Endothelial cell of umbilical vein (primary cell): ENCODE measurements at places on chromosomes 13 and 19.

GRCh38 chr19:13807421-13808021 lies 12.3 kb downstream of the ZSWIM4 start:
- DNase-seq, result no peak

GRCh38 chr13:114334305-114335053 lies 20.2 kb downstream of the CHAMP1 start:
- DNase-seq, result no peak

GRCh38 chr13:40536443-40537113 lies 129.9 kb downstream of the FOXO1 start:
- peak; percentile 45 for DNase-seq

GRCh38 chr13:97414392-97414791 lies 19.6 kb upstream of the RAP2A start:
- DNase-seq, result no peak

GRCh38 chr19:12411893-12412292 lies 10.8 kb upstream of the ZNF799 start:
- DNase-seq, result no peak

- DNase-seq, result no peak
Measured at GRCh38 chr13:100941377-100942368, 267.1 kb upstream of the TMTC4 start.

DNA sequence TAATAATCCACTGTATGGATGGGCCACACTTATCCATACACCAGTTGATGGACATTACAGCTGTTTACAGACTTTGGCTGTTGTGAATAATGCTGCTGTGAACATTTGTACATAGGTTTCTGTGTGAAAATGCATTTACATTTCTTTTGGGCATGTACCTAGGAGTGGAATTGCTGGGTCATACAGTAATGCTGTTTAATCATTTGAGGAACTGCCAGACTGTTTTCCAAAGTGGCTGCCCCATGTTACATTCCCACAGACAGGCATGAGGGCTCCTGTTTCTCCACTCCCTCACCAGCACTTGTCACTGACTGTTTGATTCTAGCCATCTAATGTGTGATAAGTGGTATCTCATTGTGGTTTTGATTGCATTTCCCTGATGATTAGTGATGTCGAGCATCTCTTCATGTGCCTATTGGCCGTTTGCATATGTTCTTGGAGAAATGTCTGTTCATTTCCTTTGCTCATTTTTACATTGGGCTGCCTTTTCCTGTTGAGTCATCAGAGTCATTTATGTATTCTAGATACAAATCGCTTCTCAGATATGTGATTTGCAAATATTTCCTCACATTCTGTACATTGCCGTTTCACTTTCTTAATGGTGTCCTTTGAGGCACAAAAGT lies 12.8 kb downstream of the TMEM255B start:
- DNase-seq, result peak; percentile 92

DNA sequence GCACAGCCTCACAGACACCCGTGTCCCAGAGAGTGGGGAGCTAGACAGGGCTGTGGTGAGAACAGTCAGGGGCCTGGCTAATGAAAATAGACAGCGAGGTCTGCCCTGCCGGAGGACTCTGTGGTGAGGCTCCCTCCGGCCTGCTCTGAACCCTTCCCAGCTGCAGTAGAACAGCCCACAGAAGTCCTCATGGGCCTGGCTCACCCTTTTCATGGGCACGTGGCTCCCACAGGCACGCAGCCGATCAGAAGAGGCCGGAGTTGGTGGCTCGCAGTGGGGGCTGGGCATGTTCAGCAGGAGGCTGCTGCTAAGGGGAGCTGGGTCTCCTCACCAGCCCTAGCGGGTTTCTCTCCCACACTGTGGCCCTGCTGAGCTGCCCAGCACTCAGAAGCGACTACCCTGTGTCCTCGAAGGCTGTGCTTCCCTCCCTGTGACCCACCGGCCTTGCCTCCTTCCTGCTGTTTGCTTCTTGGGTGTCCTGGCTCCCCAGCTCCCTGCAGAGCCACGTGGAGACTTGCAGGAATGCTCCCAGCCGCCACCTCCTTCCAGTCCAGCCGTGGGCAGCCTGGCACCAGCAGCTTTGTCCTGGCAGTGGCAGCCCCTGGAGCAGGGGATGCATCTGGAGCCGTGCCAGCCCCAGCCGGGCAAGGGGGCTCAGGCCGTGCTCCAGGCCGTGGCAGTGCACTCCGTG lies 138.7 kb downstream of the KDM4B start:
- DNase-seq, result no peak

- DNase-seq, result no peak
Measured at GRCh38 chr13:49353908-49354307, 90.0 kb downstream of the CAB39L start.

DNA sequence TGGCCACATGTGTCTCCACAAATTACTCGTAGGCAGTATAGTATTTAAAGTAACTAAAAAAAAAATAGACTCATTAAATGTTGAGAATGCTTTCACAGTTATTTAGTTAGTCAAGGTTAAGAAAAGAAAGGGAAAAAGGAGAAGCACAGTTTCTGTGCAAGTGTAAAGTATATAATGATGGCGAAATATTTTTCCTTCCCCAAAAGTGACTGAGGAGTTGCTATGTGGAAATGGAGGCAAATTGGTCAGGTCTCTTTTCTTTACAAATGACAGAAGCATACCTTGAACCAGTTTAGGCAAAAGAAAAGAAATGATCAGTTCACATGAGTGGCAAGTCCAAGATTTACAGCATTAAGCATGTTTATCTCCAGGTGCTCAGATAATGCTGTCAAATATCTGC lies 18.0 kb downstream of the CSNK1A1L start:
- no peak for DNase-seq

DNA sequence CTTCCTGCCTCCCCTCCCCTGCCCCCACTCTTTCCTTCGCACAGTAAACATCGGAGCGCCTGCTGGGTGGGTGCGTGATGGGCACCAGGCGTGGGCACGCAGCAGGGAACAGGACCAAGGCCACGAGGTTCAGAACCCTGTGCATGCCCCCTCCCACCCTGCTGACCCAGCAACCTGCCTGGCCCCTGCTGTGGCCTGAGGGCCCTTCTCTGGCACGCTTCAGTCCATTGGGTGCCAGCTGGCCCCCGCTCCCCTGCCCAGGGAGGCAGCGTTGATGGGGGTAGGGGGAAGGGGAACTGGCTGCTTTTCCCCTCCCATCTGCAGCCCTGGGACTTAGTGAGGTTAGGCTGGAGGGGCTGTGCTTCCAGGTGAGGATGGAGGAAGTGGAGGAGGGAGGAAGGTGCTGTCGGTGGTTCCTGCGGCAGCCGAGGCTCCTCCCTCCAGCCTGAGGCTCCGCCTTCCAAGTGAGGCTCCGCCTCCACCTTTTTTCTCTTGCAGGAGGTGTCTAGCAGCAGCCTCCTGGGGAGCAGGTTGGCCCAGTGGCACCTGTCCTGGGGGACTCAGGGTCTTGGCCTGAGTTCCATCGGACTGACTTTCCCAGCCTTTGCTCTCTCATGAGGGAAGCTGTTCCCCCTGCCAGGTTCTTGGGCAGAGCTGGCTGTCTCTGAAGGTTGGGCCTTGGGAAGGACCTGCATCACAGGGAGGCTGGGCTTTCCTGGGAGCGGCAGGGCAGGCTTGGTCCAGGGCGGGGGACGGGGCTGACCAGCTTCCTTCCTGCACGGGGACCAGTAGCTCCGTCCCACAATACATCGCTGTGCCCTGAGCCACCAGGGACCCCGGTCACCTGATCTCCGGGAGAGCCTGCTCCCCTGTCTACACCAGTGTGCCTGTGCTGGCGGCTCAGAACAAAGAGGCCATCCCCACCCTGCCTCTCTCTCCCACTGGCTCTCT lies 7.3 kb downstream of the PIAS4 start:
- no peak for DNase-seq

DNA sequence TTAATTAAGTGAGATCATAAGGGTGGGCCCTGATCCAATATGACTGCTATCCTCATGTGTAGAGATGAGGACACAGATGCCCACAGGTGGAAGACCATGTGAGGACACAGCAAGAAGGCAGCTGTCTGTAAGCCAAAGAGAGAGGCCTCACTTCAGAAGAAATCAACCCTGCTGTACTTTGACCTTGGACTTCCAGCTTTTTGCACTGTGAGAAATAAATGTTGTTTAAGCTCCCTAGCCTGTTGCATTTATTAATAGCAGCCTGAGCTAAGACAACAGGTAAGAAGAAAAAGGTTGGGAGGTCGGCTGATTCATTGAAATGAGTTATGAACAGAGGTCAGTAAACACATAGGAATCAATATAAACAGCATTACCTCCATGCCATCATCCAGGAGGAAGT lies 14.8 kb downstream of the PARP4 start:
- no peak for DNase-seq
